ENCODE measurements at places on chromosomes 7 and 10.
A peak's percentile ranks its signal among the peaks of the same experiment; 100 is the strongest.

GRCh38 chr7:42236266-42236975 lies 588 bp downstream of the GLI3 start:
- no peak for DNase-seq

GRCh38 chr10:865257-865656 lies 66.2 kb downstream of the LARP4B start:
- no peak for DNase-seq

DNA sequence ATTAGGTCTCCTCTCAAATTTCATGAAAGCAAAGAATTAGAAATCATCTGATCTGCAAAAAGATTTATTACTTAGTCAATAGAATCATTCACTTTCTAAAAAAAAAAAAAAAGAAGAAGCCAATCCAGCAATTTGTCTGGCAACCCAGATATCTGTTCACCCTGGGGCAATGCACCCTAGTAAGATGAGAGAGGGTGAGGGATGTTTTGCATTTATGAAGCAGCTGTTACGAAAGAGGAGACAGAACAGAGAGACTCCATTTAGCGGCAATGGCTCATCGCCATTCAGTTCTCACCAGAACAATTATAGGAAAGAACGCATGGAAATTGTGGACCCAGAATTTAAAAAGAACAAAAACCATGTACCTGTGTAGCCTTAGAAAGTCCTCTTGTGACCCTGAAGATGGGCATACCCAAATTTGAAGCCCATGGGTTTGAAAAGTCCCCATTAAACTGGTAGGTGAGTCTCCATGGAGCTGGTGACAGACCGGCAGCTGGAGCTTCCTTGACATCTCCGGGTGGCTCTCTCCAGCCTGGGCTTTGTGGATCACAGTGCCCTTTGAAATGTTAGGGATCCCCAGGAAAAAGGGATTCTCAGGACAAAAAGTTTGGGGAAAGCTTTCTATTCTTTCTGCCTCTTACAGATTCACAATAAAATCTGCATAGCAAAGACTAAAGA lies 45.5 kb upstream of the CCDC3 start:
- no peak for DNase-seq

- no peak for DNase-seq
These were observed 27.1 kb downstream of the NDUFB2 start for GRCh38 chr7:140723574-140723973.

- no peak for DNase-seq
These were observed 5.2 kb upstream of the YAE1 start for GRCh38 chr7:39560997-39561396.

- no peak for DNase-seq
These were observed 188.1 kb downstream of the MGMT start for GRCh38 chr10:129655007-129655678.

DNA sequence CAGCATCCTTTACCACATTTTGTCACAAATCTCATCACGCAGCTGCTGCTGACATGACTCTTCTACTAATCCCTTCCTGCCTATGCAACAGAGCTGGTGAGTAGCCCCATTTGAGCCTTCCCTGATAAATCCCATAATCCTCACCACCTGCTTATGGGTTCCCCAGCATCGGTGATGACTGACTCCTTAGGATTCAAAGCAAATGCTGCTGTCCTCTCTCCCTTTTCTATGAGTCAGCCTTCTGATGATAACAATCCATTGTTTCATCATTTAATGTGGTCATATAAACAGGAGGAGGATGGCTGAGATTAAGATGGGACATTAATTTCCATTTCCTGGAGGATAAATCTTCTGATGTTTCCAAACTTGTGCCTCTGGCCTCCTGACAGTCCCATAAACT lies 73.4 kb downstream of the SORCS1 start:
- no peak for DNase-seq

GRCh38 chr10:80471001-80471400 lies 16.9 kb downstream of the TSPAN14 start:
- DNase-seq, result no peak

GRCh38 chr10:68156373-68157185 lies 47.3 kb downstream of the MYPN start:
- DNase-seq, result peak; percentile 45

DNA sequence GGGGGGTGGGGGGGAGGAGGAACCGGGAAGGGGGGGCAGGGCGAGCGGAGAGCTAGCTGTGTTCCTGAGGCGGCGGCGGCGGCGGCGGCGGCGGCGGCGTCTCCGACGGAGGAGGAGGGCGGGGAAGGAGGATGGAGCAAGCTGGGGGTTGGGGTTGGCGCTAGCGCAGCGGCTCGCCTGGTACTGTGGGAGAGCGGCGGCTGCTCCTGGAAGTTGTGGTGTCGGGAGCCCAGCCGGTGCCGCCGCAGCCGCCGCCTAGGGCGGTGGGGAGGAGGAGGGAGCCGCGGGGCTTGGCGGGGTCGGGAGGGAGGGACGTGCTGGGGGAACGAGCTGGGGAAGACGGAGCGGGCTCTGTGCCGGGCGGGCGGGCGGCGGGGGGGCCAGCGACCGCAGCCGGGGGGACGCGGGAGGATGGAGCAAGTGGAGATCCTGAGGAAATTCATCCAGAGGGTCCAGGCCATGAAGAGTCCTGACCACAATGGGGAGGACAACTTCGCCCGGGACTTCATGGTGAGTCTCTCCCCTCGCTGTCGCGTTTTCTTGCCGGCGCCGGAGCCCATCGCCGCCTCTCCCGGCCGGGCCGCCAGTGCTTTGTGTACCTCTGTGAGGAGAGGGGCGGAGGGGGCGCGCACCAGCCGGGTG lies at the start of gene PTPN12:
PTPN12 (plus strand) TSS at position 160 of the 642 bp plus-strand sequence; CDS start at position 412, 252 bp downstream.
- no peak for DNase-seq

DNA sequence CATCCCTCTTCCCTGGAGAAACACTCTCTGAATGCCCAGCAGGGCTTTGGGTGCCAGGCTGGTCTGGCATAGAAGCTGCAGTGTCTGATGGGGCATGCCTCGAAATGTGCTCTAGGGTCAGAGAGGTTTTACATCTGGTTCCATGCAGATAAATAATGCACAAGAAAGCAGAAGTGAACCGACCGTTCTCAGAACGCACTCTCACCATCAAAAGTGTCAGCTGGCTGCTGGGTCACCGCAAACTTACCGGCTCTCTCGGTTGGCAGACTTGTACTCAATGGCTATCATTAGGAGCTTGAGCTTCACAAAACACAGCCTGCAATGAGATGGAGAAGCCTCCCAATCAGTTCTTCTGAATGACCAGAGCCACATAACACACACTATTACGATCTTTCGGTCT lies 610.0 kb downstream of the KCNMA1 start:
- no peak for DNase-seq

GRCh38 chr7:50349963-50350944 lies 45.7 kb downstream of the IKZF1 start:
- no peak for DNase-seq

DNA sequence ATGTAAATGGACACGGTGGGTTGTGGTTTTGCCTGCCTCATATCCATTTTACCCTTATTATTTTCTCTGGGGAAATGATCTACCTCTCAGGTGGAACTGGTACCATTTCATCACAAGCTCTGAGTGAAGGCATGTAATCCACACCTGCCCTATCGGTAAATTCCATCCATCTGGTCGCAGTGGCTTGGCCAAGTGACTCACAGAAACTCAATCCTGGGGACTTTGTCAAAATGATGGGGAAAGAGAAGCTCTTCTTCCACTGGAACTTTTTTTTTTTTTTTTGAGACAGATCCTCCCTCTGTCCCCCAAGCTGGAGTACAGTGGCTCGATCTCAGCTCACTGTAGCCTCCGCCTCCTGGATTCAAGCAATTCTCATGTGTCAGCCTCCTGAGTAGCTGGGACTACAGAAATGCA lies 48.2 kb upstream of the ANKRD1 start:
- DNase-seq, result no peak

DNA sequence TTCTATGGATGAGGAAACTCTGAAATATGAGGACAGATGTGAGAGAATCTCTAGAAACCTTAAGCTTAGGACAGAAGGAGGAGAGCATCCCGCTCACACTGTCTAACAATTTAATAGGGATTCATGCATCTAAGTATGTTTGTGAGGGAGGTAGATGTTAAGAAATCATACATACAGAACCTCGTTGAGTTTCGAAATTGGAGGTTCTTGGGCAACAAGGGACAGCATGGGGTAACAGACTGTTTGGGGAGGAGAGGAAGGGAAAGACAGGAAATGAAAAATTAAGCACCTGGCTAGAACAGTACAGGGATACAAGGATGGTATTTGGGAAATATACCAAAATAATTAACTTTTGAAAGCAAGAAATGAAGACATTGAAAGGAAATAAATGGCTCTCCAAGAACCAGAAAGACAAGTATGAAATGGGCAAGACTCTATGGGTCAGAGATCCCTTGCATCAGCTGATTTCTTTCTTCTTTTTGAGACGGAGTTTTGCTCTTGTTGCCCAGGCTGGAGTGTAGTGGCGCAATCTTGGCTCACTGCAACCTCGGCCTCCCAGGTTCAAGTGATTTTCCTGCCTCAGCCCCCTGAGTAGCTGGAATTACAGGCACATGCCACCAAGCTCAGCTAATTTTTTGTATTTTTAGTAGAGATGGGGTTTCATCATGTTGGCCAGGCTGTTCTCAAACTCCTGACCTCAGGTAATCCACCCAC lies 207.9 kb downstream of the CTNNA3 start:
- no peak for DNase-seq

GRCh38 chr7:77665161-77665560 lies 31.1 kb upstream of the RSBN1L start:
- no peak for DNase-seq

DNA sequence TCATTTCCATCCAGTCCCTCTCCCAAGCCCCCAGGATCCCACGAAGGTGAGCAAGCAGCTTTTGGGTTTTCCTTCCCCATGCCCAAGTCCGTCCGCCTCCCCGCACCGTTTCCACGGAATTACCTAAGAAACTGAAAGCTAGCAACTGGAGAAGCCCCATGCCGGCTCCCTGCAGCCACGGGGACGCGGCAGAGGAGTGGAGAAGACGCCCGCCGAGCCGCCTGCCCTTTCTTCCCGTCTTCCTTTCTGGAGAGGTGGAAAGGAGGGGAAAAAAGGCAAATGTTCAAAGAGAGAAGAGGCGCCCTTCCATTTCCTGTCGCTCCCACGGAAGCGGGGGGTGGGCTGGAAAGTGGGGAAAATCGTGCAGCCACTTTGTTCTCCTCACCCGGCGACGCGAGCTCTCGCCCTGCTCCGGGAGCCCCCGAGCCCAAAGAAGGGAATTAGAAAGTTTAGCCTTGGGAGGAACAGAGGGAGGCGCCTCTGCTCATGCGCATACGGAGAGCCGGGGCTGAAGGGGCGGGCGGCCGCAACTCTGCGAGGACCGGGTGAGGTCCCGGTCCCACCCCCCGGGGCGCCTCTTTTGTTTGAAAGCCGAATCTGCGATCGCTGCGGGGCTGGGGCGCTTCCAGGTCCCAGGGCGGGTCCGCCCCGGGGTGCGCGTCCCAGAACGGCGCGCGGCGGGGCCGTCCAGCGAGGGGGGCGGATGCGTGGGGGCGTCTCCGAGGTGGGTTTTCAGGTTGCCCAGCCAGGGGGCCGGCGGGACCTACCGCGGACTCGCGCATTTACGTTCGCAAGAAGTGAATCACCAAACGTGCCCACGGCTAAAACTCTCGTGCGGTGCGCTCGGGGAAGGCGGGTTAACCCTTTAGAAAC lies at the start of gene LAMB1:
LAMB1 (minus strand) TSS at position 436 of the 873 bp plus-strand sequence; CDS start at position 160, 276 bp downstream.
- no peak for DNase-seq

DNA sequence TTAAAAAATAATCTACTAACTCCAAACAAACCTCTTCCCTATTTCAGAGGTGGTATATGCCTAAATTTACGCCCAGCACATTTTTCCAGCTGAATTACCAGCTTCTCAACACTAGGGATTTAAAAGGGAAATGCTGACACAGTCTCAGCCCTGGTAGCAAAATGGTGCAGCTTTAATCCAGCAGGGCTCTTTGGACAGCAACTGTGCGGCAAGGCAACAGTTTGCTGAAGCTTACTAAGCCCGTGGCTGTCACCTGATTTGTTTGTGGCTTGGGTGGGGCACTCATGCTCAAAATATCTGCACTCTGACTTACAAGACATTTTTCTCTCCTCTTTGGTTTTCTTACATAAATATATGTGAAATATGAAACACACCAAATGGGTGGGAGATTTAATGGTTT lies 206.7 kb downstream of the POU6F2 start:
- no peak for DNase-seq

GRCh38 chr10:102300278-102300843 lies 55.0 kb downstream of the GBF1 start:
- no peak for DNase-seq

DNA sequence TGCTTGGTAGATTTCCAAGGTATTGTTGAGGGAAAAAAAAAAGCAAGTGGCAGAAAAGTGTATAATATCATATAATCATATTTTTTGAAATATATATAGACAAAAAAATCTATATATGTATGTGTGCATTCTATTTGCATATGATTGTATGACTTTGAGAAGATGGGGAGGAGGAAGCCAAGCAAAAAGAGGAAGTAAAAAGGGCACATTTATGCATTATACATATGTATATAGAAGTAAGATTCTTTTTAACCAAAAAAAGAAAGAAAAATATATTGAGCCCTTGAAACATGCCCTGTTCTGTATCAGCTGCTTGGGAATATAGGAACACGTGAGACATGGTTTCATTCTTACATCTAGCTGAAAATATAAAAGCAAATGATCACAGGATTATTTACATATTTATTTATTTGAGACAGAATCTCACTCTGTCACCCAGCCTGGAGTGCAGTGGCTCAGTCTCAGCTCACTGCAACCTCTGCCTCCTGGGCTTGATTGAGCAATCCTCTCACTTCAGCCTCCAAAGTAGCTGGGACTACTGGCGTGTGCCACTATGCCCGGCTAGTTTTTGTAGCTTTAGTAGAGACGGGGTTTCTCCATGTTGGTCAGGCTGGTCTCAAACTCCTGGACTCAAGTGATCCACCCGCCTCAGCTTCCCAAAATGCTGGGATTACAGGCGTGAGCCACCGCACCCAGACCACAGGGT lies 18.0 kb upstream of the SLF2 start:
- no peak for DNase-seq

DNA sequence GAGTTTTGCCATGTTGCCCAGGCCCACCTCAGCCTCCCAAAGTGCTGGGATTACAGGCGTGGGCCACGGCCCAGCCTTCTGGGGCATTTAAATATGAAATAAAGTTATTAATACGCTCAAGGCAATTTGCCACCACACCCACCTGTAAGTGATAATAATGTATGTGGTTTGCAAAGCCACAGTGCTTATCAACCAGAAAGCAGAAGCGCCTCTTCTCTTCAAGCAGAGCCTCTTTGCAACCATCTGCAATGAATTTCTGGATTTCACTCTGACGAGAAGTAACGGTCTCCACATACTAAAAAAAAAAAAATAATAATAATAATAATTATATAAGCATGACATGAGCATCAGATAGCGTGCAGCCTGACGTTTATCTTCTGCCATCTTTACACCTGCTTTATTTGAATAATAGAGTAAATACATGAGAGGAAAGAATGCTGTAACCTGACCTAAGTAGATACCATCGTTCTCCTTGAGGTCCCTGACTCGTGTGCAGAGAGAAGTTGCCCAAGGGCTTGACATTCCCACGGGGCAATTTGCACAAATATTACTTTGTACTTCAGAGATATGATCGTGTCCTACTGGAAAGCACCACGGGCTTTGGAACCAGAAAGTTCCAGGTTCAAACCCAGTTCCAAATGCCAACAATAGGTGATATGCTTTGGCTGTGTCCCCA lies 34.0 kb downstream of the BRI3 start:
- no peak for DNase-seq

Data from stimulated activated CD4-positive, alpha-beta T cell treated with anti-CD3 and anti-CD28 coated beads, Interleukin-1b, Interleukin-23, amount 100 ng/mL, for 24 hours (primary cell).